ENCODE measurements at places on chromosomes 1 and 21. TPM values are rescaled to one million over a fixed set of nuclear protein-coding genes. Genes with fewer than 3 reads are reported as not detected.
A peak's percentile ranks its signal among the peaks of the same experiment; 100 is the strongest.

Gene TNFRSF9
- 0.13 TPM for total RNA-seq

DNA sequence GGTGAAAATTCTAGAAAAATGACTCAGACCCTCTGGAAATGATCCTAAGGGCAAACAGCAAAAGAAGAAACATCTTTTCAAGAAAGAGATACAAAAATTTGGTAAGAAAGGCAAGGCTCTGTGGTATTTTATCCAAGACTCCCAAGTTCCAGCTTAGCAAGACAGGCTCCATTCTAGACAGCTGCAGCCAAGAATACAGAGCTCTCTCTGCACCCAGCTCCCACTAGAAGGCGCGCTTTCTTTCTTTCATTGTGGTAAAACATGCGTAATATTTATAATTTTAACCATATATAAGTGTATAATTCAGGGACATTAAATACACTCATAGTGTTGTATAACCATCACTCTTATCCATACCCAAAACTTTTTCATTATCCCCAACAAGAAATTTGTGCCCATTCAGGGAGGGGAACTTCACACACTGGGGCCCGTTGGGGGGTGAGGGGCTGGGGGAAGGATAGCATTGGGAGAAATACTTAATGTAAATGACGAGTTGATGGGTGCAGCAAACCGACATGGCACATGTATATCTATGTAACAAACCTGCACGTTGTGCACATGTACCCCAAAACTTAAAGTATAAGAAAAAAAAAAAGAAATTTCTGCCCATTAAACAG lies 2.2 kb upstream of the HFM1 start:
- DNase-seq: no peak

DNA sequence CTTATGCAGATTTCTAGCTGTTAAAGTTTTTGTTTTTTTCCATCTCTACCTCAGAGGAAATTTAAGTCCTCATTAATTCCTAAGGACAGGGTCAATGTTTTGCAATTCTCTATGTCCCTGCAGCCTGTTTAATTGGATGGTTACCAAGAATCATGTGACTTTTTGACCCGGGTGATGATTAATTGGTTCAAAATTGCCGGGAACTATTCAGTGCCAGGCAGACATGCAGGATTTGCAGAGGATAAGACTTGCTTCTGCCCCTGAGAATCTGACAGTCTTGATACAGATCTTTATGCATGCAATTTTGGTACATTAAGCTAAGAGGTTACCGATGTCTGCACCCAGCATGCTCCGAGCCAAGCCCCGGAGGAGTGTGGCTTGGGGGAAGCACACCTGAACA lies 87.9 kb downstream of the PLPP3 start:
- peak; percentile 62 for DNase-seq

DNA sequence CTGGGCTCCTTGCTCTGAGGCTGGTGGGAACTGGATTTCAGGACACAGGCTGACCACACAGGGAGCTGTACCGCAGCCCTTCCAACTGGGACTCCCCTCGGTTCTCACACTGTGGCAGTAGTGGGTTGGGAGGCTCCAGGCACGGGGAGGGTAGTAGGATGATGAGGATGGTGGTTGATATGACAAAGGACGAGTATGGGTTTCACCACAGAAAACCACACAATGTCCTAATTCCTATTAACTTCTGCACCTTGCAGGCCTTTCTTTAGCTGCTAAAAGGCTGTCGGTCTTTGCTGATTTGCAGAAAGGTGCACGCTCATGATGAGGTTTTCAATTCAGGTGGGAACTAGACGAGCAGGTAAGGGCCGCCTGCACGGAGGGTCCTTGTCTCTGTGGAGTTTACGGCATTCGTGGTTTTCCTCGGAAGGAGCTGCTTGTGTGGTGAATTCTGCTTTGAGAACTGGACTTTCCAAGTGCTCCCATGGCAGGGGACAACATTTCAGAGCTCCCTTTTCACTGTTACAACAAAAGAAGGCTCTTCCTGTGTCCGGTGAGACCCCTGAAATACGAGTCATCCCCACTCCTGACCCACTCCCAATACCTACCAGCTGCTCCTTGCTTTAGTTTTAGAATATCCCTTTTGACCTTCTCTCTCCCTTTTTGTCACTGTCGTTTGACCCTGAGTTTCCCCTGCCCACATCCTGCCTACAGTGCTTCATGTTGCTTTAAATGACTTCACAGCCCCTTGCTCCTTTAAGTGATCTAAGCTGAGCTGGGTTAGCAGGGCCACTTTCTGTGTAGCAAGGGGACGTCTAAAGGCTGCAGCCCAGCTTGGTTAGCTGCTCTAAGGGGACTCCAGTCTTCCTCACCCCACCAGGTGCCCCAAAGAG lies 125.1 kb downstream of the MRPS6 start:
- DNase-seq: no peak

GRCh38 chr1:34460193-34460592 lies 283.5 kb downstream of the C1orf94 start:
- DNase-seq: peak; percentile 9

DNA sequence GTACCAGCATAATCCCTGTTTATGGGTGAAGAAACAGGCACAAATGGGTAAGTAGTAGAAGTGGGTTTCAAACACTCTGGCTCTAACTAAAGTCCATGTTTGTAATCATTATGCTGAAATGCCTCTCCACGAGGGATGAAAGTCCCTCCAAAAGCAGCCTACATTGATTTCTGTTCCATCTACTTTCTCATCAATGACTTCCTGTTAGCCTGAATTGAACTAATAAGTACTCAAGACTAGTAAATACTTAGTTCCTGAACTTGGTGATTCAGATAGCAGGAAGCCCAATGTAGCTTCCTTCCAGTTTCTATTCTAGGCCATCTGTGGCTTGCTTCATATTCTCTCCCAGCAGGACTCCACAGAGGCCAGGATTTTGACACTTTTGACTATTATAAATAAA lies 11.3 kb upstream of the BACH1 start:
- DNase-seq: peak; percentile 67

DNA sequence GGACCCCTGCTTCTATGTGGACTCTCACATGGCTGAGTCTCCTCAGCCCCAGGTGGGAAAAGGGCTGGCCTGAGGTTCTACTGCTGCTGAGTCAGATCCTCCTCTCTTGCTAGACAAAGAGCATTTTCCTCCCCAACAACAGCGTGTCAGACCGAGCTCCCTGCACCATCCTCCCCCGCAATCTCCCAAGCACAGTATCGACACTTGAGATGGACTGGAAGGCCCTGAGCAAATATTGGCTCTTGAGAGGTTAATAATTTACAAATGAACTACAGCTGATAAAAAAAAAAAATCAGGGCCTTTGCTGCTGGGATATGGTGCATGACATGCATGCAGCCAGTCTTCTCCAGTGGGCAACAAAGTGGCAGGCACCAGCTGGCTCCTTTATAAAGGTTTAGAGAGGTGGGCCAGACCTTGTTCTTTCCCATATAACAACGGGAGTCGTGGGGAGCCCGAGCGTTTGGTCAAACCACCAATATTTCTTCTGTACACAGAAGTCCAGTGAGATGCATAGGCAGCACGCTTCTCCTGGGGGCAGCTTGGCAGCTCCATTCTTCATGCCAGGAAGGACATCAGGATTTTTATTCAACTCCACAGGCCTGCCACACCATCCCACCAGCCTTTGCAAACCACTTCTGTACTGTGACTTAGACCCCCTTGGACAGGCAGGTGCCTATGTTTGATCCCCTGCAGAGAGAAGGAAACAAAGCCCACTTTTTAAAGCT lies 55.4 kb upstream of the CAMK1G start:
- no peak for DNase-seq

- DNase-seq: no peak
Observed at GRCh38 chr1:206766251-206766856, 4.2 kb upstream of the IL19 start.
